Activated B cell treated with CpG ODN at 0.5 μM for 24 hours (primary cell): ENCODE measurements at places on chromosomes 5 and 9.

DNA sequence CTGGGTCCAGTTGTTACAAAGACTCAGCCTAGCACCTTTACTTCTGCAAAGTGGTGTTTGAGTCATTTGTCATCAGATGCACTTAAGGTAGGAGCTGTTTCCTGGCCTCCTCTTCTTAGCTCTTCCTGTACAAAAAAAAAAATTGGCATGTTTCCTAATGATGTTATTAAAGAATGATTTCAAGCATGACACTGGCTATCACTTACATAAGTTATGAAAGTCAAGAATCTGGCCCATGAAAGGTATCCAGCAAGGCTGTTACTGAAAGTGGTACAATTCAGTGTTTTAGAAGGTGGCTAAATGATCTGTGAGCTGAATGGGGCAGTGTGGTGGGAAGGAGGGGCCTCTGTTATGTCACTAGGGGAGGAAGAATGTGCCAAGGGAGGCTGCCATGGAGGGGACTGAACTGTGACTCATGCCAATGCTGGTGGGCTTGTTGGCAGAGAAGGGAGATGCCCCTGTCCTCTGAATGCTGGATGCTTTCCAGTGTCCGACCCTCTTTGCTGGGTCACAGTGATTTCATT, 175.1 kb upstream of the MAP1B start:
- H3K27me3 ChIP-seq: peaks cover 4% of the 10 kb centered on the region
- H3K27ac ChIP-seq: no peak overlapping the region
- no peak for DNase-seq
- H3K4me3 ChIP-seq: no peak overlapping the region
- no peaks in the 10 kb centered on the region for H3K36me3 ChIP-seq

- no peak for DNase-seq
- H3K27me3 ChIP-seq: no peaks in the 10 kb centered on the region
- H3K36me3 ChIP-seq: peaks cover 84% of the 10 kb centered on the region
- H3K27ac ChIP-seq: no peak overlapping the region
Measured at GRCh38 chr9:312596-313320, 98.1 kb downstream of the DOCK8 start.

DNA sequence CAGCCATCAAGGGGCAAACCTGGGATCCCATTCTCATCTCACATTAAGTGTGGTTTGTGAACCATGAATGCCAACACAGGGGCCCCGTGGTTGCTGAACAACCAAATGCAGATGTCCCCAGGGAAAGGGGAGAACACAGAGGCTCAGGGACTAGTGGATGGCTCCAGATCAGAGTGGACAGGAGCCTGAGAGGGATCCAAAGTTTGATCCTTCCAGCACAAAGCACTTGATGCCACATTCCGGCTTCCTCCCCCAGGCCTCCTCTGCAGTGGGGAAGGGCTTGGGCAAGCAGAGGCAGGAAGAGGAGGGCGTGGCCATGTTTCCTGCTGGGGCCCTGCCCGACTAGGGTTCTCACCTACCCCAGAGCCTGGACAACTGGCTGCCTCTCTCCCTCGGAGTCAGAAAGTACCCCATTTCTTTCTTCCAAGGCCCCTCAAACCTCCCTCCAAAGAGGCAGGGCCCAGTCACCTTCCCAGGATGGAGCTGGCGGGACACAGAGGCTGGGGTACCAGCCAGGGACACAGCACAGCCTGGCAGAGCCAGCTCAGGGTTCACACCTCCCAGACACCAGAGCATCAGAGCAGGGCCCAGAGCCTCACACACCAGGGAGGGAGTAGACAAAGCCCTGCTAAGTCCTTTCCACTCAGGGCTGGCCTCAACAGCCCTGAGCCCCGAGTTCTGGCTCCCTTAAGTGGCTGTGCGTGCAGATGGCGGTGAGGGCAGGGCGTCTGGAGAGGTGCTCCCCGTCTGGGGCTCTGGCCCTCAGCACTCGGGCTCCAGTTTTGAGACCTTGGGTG, 4.3 kb upstream of the RNF44 start:
- H3K36me3 ChIP-seq: peaks cover 8% of the 10 kb centered on the region
- H3K4me3 ChIP-seq: peak overlapping the region; percentile 84
- DNase-seq: peak; percentile 44

- H3K4me1 ChIP-seq: no peaks in the 10 kb centered on the region
- H3K27ac ChIP-seq: no peak overlapping the region
- H3K36me3 ChIP-seq: peaks cover 5% of the 10 kb centered on the region
Measured at GRCh38 chr9:94853887-94854286, 127.4 kb downstream of the AOPEP start.

DNA sequence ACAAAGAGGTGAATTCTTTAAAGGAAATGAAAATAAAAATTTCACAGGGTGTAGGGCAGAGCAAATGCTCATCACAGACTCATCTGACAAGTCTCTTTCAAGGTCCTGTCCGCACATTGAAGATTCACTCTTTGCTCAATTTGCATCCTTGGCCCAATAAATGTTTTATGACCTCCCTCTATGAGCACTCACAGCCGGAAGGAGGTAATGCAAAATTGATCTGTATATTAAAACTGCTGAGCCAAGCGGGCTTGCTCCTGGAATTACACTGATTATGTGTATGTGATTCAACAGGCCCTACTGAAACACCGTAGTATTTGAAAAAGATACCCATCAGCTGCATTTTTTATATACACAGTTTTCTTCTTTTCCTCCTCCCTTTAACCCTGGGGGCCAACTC, 246.8 kb downstream of the IZUMO3 start:
- no peaks in the 10 kb centered on the region for H3K36me3 ChIP-seq
- no peaks in the 10 kb centered on the region for H3K27me3 ChIP-seq
- H3K4me3 ChIP-seq: no peak overlapping the region
- no peak overlapping the region for H3K27ac ChIP-seq

GRCh38 chr5:11477786-11478185, 426.5 kb downstream of the CTNND2 start:
- H3K36me3 ChIP-seq: no peaks in the 10 kb centered on the region
- no peaks in the 10 kb centered on the region for H3K27me3 ChIP-seq
- no peak overlapping the region for H3K4me3 ChIP-seq
- H3K4me1 ChIP-seq: no peaks in the 10 kb centered on the region

GRCh38 chr5:112077180-112077579, 320.2 kb upstream of the NREP start:
- no peak overlapping the region for H3K27ac ChIP-seq
- no peaks in the 10 kb centered on the region for H3K36me3 ChIP-seq
- H3K4me1 ChIP-seq: no peaks in the 10 kb centered on the region
- no peaks in the 10 kb centered on the region for H3K27me3 ChIP-seq
- H3K4me3 ChIP-seq: no peak overlapping the region

DNA sequence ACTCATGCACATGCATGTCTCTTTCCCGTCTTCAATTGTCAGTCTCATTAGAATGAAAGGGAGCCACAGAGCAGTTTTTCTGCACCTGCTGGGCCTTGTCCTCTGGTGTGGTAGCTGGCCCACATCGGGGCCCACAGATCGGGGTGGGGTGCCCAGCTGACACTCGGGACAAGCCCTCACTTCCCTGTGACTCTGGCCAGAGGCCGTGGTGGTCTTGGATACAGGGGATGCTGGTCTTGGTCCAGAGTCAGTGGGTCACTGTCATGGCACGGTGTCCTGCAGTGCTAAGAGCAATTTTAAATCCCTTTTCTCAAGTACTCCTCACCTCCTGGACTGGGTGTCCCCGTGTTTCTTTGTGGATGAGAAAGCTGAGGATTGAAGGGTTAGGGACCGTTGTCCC, 193.2 kb downstream of the CACNA1B start:
- peak; percentile 4 for DNase-seq
- H3K27ac ChIP-seq: no peak overlapping the region
- H3K27me3 ChIP-seq: peaks cover 13% of the 10 kb centered on the region
- no peaks in the 10 kb centered on the region for H3K4me1 ChIP-seq
- H3K4me3 ChIP-seq: no peak overlapping the region
- no peaks in the 10 kb centered on the region for H3K36me3 ChIP-seq

- no peak overlapping the region for H3K27ac ChIP-seq
- H3K36me3 ChIP-seq: peaks cover 19% of the 10 kb centered on the region
- no peak overlapping the region for H3K4me3 ChIP-seq
- DNase-seq: no peak
- no peaks in the 10 kb centered on the region for H3K27me3 ChIP-seq
- no peaks in the 10 kb centered on the region for H3K4me1 ChIP-seq
Measured at GRCh38 chr5:34970552-34970951, 41.2 kb downstream of the DNAJC21 start.
